ENCODE measurements at places on chromosomes 1 and 21. TPM values are rescaled to one million over a fixed set of nuclear protein-coding genes. Genes with fewer than 3 reads are reported as not detected.

TSACC gene
- not detected for total RNA-seq

F3 gene
- total RNA-seq = 7.5 TPM

KPRP gene
- not detected for total RNA-seq

INKA2 gene
- 1.1 TPM for total RNA-seq

SPRR1B gene
- total RNA-seq = not detected

SH2D1B gene
- not detected for total RNA-seq

BMP8A gene
- total RNA-seq = 0.47 TPM

GBP7 gene
- total RNA-seq = not detected

RHD gene
- not detected for total RNA-seq

SLC9C2 gene
- total RNA-seq = not detected

ZSWIM5 gene
- total RNA-seq = 0.68 TPM

SVBP gene
- total RNA-seq = 5.0 TPM

LENEP gene
- total RNA-seq = not detected

C1orf216 gene
- total RNA-seq = 16.5 TPM

RGS8 gene
- not detected for total RNA-seq

DNAH14 gene
- 5.3 TPM for total RNA-seq

UMODL1 gene
- under 0.01 TPM for total RNA-seq

USH2A gene
- under 0.01 TPM for total RNA-seq

LAMC1 gene
- 1,153 TPM for total RNA-seq

C4BPA gene
- total RNA-seq = not detected

PYHIN1 gene
- total RNA-seq = not detected

SPSB1 gene
- total RNA-seq = 48.0 TPM

FAM110D gene
- 0.08 TPM for total RNA-seq

SEC16B gene
- 2.9 TPM for total RNA-seq

ANGPTL3 gene
- not detected for total RNA-seq

LCE3D gene
- not detected for total RNA-seq

CD34 gene
- 0.90 TPM for total RNA-seq

OLFML3 gene
- 22.5 TPM for total RNA-seq

ADAMTSL4 gene
- 1.4 TPM for total RNA-seq

SSX2IP gene
- 14.6 TPM for total RNA-seq

RSPO1 gene
- 0.35 TPM for total RNA-seq

HSF2BP gene
- not detected for total RNA-seq

SIPA1L2 gene
- total RNA-seq = 29.8 TPM

CCDC17 gene
- 0.45 TPM for total RNA-seq

G0S2 gene
- 4.4 TPM for total RNA-seq

CTH gene
- total RNA-seq = 2.6 TPM

FMO4 gene
- 3.7 TPM for total RNA-seq

CYP4A11 gene
- total RNA-seq = not detected

NCF2 gene
- not detected for total RNA-seq

TMEM125 gene
- 0.15 TPM for total RNA-seq

C1orf226 gene
- total RNA-seq = not detected

NUAK2 gene
- 0.70 TPM for total RNA-seq

PRRX1 gene
- 167 TPM for total RNA-seq

GABPA gene
- total RNA-seq = 11.2 TPM

PDZK1IP1 gene
- not detected for total RNA-seq

RUNX3 gene
- total RNA-seq = 0.12 TPM

ADGRL4 gene
- 13.1 TPM for total RNA-seq

TNFRSF14 gene
- total RNA-seq = 8.2 TPM

C1orf141 gene
- total RNA-seq = not detected
